Myocyte (in vitro differentiated cells): ENCODE measurements at places on chromosomes 3 and 15. TPM values are rescaled to one million over a fixed set of nuclear protein-coding genes. Genes with fewer than 3 reads are reported as not detected.
A peak's percentile ranks its signal among the peaks of the same experiment; 100 is the strongest.

Gene EHHADH
- total RNA-seq = 3.6 and 10.2 TPM in 2 replicates

DNA sequence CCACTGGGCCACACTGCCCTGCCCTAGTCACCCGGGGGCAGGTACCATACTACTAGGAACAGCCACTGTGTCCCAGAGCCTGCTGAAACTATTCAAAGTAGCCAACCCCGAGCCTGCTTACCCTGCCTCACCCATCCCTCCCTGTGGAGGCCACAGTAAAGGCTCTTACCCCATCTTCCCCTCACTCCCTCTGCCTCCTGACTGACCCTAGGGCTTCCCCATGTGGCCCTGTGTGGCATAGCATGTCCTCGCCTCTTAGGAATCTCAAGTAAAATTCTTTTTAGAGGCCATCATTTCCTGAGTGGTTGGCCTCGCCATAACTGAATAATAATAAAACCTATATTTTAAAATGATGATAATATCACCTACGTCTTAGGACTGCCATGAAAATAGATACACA is 112.2 kb upstream of the SLC6A11 start:
- DNase-seq = peak; percentile 17

DNA sequence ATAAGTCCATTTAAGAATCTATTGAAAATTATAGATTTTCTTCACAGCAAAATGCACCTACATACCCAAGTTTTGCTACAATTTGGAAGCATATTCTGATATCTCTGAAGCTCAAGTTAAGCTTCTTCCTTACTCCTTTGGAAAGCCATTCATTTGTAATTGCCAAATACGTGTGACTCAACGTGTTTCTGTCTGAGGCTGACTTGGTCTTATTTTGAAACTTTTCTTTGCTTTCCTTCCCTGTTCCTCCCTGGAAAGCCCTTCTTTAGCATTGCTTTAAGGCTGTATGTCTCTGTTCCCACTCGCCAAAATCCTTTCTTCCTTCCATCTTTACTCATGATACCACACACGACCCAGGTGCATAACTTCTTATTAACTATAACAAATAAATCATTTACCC is 232.0 kb downstream of the ZBBX start:
- no peak for DNase-seq

DNA sequence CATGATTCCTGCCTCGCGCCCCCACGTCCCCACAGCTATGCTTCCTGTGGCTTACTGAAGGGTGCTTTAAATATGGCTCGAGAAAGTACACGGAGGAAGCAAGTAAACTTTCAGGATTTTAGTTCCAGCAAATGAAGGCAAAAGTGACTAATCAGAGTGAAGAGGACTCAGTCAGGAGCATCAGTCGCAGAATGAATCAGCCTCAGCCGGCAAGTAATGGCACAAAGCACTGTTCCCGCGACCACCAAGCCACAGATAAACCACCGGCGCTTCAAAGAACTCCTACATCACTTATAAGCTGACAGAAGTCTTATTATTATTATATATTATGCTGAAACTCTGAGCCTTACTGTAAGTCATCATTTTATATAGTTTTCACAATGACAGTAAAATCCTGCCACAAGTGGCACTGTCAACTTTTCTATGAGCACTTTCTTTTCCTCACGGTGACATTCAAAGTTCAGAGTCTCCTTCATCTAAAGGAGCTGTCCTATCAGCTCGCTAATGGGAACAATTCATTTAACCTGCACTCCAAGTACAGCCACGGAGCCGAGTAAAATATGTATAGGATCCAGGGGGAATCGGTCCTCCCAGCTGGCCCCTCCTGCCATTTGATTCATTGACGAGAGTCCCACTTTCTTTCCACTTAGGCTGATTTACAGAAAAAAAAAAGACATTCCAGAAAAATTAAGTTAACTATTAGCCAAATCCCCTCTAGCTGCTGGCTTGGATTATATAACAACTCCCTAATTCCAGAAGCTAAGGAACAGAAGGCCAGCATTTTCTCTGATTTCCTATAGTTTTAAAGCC is 217.0 kb upstream of the ICE2 start:
- no peak for DNase-seq

DNA sequence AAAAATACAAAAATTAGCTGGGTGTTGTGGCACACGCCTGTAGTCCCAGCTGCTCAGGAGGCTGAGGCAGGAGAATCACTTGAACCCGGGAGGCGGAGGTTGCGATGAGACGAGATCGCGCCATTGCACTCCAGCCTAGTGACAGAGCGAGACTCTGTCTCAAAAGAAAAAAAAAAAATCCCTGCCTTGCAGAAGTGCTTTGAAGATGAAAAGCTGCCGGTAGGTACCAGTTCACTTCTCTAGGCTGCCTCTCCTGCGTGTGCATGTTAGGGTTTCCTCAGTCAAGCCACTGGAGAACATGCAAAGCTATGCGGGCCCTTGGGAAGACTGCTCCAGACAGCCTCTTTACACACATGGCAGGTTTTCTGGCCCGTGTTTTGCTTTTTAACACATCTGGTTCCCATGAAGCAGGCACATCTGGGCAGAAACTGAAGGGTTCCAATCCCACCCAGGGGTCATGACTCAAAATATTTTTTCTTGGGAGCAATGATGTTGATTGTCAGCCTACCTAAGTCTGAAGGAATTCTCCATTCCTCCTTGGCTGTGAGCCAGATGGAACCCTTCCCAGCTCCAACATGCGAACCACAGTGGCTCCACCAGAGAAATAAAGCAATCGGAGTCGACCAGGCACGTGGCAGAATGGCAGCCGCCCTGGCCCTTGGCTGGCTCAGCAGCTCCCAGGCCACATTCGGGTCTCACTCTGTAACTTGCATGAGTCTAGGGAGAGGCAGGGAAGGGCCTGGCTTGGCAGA is 29.6 kb downstream of the MGLL start:
- peak; percentile 88 for DNase-seq

Gene LTK
- 6.4 and 6.6 TPM in 2 replicates for total RNA-seq

- peak; percentile 31 for DNase-seq
These were observed 27.0 kb downstream of the PCCB start for GRCh38 chr3:136277115-136277514.

Gene GOLGA6L7
- total RNA-seq = not detected in 2 replicates

DNA sequence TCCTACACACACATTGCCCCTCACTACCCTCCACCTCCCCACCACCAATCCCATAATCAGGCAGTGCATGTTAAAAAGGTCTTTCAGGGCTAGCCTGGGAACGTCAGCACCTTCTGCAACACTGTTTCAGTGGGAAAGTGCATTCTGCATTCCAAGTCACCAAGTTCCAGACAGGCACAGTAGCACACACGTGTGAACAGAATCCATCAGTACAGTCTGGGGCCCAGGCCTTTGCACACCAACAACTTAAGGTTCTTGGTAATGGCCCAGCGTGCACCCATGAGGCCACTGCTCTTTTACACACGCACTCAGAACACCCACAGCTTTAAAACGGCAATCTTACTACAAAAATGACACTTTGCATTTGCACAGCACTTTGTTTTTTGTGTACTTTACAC is 1.2 kb downstream of the ANXA2 start:
- DNase-seq = no peak

DNA sequence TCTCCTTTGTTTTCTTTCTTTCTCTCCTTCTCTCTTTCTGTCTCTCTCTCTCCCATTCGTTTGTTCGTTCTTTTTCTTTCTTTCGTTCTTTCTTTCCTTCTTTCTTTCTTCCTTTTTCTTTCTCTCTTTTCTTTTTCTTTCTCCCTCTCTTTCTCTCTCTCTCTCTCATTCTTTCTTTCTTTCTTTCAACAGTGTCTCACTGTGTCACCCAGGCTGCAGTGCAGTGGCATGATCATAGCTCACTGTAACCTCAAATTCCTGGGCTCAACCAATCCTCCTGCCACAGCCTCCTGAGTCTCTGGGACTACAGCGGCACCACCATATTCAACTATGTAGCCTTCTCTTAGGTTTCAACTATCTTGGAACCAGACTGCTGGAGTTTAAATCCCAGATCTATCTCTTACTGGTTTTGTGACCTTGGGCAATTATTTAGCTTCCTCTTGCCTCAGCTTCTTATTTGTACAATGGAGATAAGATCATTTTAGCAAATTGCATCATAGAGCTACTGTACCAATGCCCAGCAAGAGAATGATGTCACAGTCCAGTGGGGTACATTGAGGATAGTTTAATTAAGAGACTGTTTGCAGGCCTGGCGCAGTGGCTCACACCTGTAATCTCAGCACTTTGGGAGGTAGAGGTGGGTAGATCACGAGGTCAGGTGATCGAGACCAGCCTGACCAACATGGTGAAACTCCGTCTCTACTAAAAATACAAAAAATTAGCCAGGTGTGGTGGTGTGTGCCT is 27.3 kb upstream of the PARL start:
- no peak for DNase-seq

Gene AADACL2
- total RNA-seq = not detected in 2 replicates

DNA sequence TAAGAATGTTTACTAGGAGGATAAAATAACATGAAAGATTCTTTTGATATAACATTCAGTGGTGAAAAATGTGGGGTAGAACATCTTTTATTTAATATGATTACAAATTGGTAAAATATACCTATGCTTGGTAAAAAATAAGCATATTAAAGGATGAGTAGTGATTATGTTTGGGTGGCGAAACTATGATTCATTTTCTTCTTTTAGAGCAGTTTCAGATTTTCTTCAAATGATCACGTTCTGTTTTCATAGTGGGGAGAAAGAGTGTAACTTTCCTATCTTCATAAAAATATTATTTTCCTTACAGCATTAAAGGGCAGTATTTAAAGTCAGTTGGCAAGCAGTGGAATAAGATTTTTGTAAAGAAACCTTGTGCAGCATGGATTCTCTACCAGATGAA is 15.5 kb downstream of the DZIP3 start:
- no peak for DNase-seq

Gene B3GNT5
- 8.3 and 11.2 TPM in 2 replicates for total RNA-seq
